ENCODE measurements at places on chromosomes 6 and 20. TPM values are rescaled to one million over a fixed set of nuclear protein-coding genes. Genes with fewer than 3 reads are reported as not detected.

DNA sequence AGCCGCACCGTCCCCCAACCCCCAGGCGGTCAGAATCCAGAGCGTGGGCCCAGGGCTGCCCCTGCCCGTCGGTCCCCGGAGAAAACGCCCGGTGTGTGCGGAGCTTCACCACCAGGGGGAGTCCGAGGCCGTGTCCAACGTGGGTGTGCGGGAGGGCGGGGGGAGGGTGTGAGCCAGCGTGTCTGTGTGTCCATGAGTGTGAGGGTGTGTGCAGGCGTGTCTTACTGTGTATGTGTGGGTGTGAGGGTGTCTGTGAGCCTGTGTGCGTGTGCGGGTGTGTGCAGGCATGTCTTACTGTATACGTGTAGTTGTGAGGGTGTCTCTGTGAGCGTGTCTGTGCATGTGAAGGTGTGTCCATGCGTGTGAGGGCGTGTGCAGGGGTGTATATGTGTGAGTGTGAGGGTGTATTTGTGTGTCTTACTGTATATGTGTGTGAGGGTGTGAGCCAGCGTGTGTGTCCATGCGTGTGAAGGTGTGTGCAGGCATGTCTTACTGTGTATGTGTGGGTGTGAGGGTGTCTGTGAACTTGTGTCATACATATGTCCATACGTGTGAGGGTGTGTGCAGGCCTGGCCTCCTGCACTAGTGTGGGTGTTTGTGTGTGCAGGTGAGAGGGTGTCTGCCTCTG lies 24.6 kb upstream of the GATA5 start:
- DNase-seq, result peak; percentile 79
- no peak overlapping the region for H3K4me3 ChIP-seq
- H3K36me3 ChIP-seq, result no peaks in the 10 kb centered on the region
- H3K27ac ChIP-seq, result no peak overlapping the region
- peaks cover 5% of the 10 kb centered on the region for H3K4me1 ChIP-seq
- H3K27me3 ChIP-seq, result peaks cover 21% of the 10 kb centered on the region

DNA sequence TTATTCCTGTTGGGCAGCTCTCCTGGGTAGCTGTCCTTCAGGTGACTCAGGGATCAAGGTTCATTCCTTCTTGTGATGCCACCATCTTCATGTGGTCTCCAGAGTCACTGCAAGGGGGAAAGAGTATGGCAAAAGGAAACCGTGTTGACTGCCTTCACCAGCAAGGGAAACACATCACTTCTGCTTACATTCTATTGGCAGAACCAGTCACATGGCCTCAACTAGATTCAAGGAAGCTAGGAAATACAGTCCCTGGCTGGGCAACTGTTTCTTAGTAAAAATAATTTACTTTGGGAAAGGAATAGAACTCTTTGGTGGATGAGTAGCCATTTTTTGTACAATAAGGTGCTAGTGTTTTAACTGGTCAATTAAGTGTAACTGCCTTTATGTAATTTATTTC lies 5.3 kb downstream of the ANKRD6 start:
- no peaks in the 10 kb centered on the region for H3K27me3 ChIP-seq
- H3K36me3 ChIP-seq, result no peaks in the 10 kb centered on the region
- H3K4me3 ChIP-seq, result no peak overlapping the region
- peaks cover 21% of the 10 kb centered on the region for H3K4me1 ChIP-seq
- no peak for DNase-seq
- H3K27ac ChIP-seq, result no peak overlapping the region

DNA sequence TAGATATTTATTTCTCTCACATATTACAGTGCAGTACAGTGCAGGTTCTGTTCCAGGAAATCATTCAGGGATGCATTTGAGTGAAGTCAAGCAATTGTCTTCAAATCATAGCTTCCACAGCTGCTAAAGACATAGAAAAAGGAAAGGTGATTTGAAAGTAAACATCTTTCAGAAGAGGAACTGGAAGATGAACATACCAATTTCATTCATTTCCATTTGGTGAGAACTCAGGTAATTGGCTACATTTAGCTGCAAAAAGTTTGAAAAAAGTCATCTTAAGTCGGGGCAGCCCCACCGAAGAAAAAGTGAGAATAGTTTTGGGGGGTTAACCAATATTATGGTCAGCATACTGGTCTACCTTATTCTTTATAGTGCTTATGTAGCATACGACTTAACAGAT lies 61.4 kb upstream of the IL20RA start:
- no peak for DNase-seq
- H3K27me3 ChIP-seq, result no peaks in the 10 kb centered on the region
- no peak overlapping the region for H3K27ac ChIP-seq
- no peak overlapping the region for H3K4me3 ChIP-seq

DNA sequence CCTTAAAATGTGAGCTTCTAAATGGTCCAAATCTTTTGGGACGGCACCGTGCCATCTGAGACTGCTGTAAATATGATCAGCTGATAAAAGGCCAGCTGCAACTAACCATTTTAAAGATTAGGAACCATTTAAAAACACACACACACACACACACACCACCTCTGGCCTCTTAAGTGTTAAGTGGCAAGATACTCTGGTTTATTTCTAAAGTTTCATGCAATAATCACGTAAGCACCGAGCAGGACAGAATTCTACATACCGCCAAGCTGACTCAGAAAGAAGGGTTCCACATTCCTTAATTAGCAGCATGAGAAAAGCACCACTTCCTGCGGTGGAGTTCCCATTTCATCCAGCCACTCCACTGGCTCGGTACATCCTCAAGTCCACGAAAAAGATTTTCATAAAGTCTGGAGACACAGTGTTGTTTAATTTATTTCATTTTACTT lies 17.8 kb upstream of the ZNF217 start:
- DNase-seq, result peak; percentile 24
- no peak overlapping the region for H3K4me3 ChIP-seq
- H3K36me3 ChIP-seq, result no peaks in the 10 kb centered on the region
- H3K27ac ChIP-seq, result no peak overlapping the region
- peaks cover 24% of the 10 kb centered on the region for H3K4me1 ChIP-seq
- no peaks in the 10 kb centered on the region for H3K27me3 ChIP-seq

DNA sequence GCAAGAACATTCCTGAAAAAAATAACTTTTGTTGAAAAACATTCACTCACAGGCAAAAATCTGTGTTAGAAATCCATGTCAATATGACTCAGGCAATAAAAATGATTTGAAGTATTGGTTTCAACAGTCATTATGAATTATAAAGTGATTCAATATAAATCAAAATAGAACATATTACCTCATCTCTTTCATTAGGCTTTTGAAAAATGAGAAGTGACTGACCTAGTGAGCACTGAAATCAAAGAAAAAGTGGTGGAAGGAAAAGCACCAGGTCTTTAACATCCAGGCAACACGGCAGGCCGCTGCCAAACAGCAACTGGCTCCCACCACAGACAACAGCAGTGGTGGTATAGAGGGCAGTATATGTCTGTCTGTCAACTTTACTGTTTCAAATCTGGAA lies 68.9 kb downstream of the MAN1A1 start:
- DNase-seq, result no peak
- no peak overlapping the region for H3K4me3 ChIP-seq
- no peaks in the 10 kb centered on the region for H3K36me3 ChIP-seq
- H3K4me1 ChIP-seq, result no peaks in the 10 kb centered on the region
- no peak overlapping the region for H3K27ac ChIP-seq

GRCh38 chr6:113742342-113742741 lies 114.8 kb upstream of the MARCKS start:
- no peak for DNase-seq
- H3K36me3 ChIP-seq, result no peaks in the 10 kb centered on the region
- H3K27ac ChIP-seq, result no peak overlapping the region
- no peaks in the 10 kb centered on the region for H3K27me3 ChIP-seq
- no peaks in the 10 kb centered on the region for H3K4me1 ChIP-seq

DNA sequence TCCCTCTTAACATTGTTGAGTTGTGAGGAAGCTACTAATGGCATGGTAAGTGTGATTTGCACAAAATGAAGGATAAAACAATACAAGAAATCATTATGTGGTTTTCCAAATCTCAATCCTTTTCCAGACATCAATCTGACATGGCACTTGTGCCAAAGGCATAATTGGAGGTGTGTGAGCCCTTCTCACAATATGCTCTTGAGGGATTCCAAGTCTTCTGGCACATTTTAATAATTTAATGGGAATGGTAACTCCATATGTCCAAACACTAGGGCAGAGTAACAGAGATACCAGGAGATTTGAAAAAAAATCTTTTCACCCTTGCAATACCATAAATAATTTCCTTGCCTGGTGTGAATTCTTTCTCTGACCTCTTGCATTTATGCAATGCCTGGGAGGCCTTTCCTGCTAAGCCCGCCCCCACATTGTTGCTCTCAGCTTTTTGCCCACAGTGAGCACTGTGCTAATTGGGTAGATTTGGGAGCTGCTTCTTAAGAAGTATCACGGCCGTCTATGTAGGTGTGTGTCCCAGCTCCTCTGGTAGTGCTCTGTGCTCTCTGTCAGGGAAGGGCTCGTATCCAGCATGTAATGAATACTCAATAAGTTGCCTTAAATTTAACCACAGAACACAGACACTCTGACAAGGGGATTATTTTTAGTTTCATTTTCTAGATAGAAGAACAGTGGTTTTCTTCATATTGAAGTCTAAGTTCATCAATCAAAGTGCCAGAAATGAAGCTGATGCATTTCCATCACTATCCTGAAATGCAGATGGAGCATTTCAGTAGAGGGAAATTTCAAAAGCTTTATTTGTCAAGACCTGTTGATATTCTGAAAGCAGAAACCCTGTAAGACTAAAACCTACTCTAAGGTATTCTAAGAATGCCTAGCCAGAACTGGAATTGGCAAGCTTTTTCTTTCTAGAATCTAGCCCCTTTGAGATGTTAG lies 54.4 kb upstream of the CEP85L start:
- no peaks in the 10 kb centered on the region for H3K36me3 ChIP-seq
- H3K27ac ChIP-seq, result no peak overlapping the region
- no peak overlapping the region for H3K4me3 ChIP-seq
- peaks cover 28% of the 10 kb centered on the region for H3K4me1 ChIP-seq

DNA sequence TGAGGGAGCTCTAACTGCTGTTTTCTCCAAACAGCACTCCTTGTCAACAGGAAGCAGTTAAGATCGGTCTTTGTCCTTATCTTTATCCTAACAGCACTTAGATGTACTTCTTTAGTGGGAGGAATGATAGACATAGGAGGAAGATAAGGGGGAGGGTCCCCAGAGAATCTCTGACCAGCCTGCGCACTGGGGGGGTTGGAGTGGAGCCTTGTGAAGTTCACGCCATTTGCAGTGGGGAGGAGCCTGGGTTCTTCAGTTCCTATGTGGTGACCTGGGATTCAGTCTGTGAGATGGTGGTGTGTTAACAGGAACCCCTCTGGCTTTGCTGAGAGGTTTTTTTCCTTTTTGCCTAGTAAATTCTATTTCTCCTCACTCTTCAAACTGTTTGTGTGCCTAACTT lies 18.1 kb upstream of the ASCC3 start:
- no peak overlapping the region for H3K4me3 ChIP-seq
- no peak overlapping the region for H3K27ac ChIP-seq
- no peaks in the 10 kb centered on the region for H3K27me3 ChIP-seq
- DNase-seq, result no peak
- H3K36me3 ChIP-seq, result no peaks in the 10 kb centered on the region

DNA sequence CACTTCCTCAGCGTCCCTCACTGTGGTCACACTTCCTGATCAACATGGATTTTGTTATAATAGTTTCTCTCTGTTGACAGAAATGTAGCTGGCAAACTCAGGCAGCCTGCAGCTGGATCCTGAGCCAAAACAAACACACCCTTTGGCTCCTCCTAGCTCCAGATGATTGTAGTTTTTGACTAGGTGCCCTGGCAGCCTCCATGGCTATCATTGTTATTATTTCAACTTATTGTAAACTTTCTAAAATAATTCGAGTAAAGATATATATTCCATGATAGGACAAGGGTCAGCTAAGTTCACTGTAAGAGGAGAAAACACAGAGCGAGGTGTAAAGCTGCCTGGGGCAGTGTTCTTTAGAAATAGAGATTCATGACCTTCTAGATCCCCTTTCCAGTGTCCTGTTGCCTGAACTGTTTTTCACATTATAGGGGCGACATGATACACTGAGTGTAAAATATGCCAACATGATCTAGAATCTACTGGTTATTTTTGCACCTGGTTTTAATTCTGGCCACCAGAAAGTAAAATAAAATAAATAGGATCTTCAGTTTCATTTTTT lies 98.2 kb upstream of the HDGFL1 start:
- peak; percentile 31 for DNase-seq
- H3K4me1 ChIP-seq, result peaks cover 28% of the 10 kb centered on the region
- H3K36me3 ChIP-seq, result no peaks in the 10 kb centered on the region
- no peak overlapping the region for H3K4me3 ChIP-seq
- H3K27ac ChIP-seq, result no peak overlapping the region
- no peaks in the 10 kb centered on the region for H3K27me3 ChIP-seq

DNA sequence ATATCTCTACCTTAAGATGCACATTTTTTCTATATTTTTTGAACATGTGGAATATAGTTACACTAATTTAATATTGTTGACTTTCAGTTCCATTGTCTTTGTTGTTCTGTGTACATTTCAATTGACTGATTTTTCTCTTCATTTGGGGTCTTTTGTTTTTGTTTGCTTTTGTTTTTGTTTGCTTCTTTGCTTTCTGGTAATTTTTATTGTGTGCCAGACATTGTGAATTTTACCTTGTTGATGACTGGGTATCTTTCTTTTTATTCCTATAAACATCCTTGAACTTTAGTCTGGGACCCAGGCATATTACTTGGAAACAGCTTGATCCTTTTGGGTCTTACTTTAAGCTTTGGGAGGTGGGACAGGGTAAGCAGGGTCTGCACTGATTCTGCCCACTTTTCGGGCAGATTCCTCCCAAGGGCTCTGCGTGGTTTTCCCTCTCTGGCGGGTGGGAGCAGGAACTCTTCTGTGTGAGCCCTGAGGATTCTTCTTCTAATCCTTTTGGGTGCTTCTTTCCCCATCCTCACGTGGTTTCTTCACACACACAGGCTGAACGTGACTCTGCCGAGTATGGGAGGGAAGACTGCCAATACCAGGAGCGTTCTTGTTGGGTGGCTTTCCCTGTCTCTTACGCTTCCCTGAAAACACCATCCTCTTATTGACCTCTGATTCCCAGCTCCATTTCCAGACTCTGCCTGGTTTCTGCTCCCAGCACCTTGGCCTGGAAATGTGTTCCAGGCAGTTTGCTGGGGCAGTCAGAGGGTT lies 200.5 kb downstream of the ARID1B start:
- no peak for DNase-seq
- no peak overlapping the region for H3K27ac ChIP-seq
- no peaks in the 10 kb centered on the region for H3K36me3 ChIP-seq
- no peak overlapping the region for H3K4me3 ChIP-seq

OR2B6 gene
- not detected for total RNA-seq

C6orf58 gene
- total RNA-seq, result not detected

GMPR gene
- not detected for total RNA-seq

GTSF1L gene
- not detected for total RNA-seq

TNFRSF6B gene
- not detected for total RNA-seq

KIF6 gene
- 2.7 TPM for total RNA-seq

SLC17A3 gene
- not detected for total RNA-seq

Measured in neural progenitor cell (in vitro differentiated cells).